ENCODE measurements at places on chromosomes 16 and 17. TPM values are rescaled to one million over a fixed set of nuclear protein-coding genes. Genes with fewer than 3 reads are reported as not detected.

RCVRN gene
- total RNA-seq, result not detected

DNA sequence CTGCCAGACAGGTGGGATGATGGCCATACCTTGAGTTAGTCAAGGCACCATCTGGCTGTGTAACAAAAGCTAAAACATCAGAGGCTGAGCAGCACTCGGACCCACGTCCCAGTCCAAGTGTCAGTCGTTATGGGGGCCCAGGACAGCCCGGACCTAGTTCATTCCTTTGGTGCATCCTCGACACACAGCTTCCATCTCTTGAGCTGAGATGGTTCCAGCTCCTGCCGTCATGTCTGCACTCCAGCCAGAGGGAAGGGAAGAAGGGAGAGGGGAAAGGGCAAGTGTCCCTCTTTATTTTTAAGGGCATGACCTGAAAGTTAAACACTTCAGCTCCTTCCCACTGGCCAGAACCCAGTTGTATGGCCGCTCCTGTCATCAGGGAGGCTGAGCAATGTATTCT, 218.0 kb downstream of the SEC14L1 start:
- no peak overlapping the region for H3K4me3 ChIP-seq
- no peak overlapping the region for H3K27ac ChIP-seq
- H3K4me1 ChIP-seq, result peaks cover 10% of the 10 kb centered on the region
- peaks cover 9% of the 10 kb centered on the region for H3K36me3 ChIP-seq
- no peak for DNase-seq
- H3K27me3 ChIP-seq, result no peaks in the 10 kb centered on the region

GRCh38 chr17:10549096-10549842, at the start of gene MYH2:
Gene MYH2, minus strand, starts transcription at chr17:10549658. Its CDS starts 1,738 bp downstream, at chr17:10547920.
- H3K36me3 ChIP-seq, result no peaks in the 10 kb centered on the region
- peak within 1 kb of the TSS; percentile 96 for H3K27ac ChIP-seq
- H3K4me3 ChIP-seq, result peak within 1 kb of the TSS; percentile 44
- DNase-seq, result peak; percentile 20
- no peaks in the 10 kb centered on the region for H3K27me3 ChIP-seq

GRCh38 chr17:50778471-50778870, 11.2 kb upstream of the ANKRD40CL start:
- DNase-seq, result no peak
- H3K4me3 ChIP-seq, result no peak overlapping the region
- H3K27ac ChIP-seq, result no peak overlapping the region
- H3K36me3 ChIP-seq, result no peaks in the 10 kb centered on the region
- no peaks in the 10 kb centered on the region for H3K27me3 ChIP-seq
